ENCODE measurements at places on chromosomes 2 and 18. TPM values are rescaled to one million over a fixed set of nuclear protein-coding genes. Genes with fewer than 3 reads are reported as not detected.

The B3GNT7 gene
- total RNA-seq, result 3.0 TPM

The CARF gene
- 1.5 TPM for total RNA-seq

The UBE2F gene
- total RNA-seq, result 55.6 TPM

The MYO5B gene
- 8.7 TPM for total RNA-seq

Measured in A549 treated with dexamethasone at 1 μM for 4 hours (cell line).